ENCODE measurements at places on chromosomes 11 and 22.

- DNase-seq, result no peak
Observed at GRCh38 chr11:3660960-3661359, 10.2 kb downstream of the CHRNA10 start.

DNA sequence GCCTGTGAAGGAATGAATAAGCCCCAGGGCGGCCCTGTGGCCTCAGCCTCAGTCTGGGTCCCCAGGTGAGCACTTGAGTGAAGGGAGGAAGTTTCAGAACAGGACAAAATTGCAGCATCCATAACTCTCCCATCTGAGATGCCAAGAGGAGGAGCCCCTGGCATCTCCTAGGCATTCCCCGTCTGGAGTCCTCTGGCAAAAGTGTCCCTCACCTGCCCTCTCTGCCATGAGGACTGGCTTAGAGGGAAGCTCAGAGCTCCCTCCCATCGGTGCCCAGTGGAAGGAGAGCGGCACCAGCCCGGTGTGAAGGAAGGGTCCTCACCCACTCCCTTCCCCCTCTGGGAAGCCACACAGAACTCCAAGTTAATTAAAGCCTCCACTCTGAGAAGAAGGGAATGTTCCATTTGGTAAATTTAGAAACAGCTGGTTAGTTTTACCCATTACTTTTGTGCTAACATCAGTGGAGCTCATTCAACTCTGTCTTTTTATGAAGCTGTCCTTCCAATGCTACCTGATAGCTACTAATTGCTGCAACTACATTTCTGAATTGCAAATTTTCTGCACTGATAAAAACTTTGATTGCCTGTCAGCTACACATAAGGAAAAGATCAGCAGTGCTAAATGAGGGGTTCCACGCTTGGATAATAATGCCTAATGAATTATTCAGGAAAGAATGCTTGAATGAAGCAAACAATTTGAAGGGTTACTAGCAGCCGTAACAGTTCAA lies 123.3 kb upstream of the RCN1 start:
- DNase-seq, result no peak

DNA sequence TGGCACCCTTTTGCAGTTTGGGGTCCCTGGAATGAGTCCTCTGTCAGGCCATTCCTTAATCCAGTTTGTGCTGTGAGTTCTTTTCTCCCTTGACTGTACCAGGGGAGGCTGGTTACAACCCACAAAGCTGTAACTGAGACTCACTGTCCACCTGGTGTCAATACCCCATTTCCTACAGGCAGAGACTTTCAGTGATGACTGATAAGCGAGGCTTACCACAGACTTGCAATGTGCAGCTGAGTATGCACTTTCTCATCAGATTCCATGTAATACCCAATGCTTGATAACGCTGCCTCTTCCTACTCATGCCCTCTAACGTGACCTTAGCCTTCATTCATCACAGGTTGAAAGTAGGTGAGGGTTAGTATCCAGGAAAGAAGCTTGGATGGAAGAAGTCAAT lies 120.1 kb downstream of the INSC start:
- no peak for DNase-seq

- DNase-seq, result no peak
Observed at GRCh38 chr11:512761-513595, 5.9 kb upstream of the RNH1 start.

GRCh38 chr11:16265022-16265421 lies 91.3 kb downstream of the SOX6 start:
- no peak for DNase-seq
